ENCODE measurements at places on chromosomes 2 and 18.

DNA sequence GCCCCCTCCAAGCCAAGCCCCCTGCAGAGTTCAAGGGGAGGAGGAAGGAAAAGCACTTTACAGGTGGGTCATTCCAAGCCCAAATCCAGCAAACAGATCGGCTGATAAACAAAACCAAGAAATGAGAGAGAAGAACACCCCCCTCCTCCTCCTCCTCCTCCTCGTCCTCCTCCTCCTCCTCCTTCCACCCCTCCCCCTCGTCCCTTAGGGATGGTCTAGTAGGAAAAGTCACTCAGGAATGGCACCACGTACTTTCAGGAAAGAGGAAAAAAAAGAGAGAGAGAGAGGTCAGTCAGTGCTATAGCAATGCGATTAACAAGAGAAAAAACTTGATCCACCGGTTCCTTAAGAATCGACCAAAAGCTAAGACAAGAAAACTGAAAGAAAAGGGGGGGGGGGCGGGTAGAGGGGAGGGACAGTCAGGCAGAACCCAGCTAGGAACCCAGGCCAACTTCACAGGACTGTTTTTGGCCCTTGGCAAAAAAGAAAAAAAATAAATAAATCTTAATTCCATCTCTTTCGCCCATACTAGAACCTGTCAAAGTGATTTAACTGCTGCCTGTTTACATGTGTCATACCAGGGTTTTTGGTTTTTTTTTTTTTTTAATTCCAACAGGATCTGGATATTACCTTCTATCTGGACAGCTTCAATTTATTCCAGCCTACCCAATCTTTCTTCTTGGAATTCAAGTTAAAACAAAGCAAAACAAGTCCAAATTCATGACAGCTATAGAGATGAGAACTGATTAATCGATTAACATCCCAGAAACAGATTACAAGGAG lies 906 bp downstream of the IKZF2 start:
- no peak for DNase-seq

DNA sequence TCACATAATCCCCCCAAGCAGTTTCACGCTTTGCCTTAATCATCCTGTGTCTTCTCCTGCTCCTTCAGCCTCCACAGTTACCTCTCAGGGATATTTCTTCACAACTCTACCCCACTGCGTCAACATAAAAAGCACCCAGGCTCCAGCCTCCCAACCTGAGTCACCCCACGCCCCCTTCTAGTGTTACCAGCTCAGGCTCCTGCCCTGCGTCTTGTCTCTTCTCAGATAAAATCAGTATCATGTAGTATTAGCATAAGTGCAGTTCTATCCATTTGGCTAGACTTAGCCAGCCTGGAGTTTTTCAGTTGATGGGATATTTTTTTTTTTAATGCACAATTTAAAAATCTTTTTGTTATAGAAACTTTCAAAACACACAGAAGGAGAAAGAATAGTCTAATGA lies 9.6 kb upstream of the PELI1 start:
- no peak for DNase-seq

DNA sequence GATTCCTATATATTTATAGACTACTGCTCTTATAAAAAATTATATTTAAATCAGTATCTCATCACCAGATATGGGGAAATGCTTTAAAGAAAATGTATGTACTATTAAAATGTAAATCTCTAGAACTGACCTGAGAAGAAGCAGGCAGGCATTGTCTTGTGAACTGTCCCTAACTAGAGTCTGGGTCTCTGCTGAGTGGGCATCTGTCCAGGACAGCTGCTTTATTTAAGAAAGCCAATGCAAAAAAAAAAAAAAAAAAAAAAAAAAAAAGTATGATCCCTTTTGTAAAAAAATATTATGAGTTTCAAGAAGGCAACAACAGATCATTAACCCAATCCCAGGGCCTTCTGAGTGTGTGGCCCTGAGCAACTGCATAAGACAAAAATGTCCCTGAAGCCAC lies 66.0 kb downstream of the PAX3 start:
- no peak for DNase-seq

- DNase-seq: no peak
Measured at GRCh38 chr18:29644276-29644675, 1398.3 kb downstream of the DSC3 start.

DNA sequence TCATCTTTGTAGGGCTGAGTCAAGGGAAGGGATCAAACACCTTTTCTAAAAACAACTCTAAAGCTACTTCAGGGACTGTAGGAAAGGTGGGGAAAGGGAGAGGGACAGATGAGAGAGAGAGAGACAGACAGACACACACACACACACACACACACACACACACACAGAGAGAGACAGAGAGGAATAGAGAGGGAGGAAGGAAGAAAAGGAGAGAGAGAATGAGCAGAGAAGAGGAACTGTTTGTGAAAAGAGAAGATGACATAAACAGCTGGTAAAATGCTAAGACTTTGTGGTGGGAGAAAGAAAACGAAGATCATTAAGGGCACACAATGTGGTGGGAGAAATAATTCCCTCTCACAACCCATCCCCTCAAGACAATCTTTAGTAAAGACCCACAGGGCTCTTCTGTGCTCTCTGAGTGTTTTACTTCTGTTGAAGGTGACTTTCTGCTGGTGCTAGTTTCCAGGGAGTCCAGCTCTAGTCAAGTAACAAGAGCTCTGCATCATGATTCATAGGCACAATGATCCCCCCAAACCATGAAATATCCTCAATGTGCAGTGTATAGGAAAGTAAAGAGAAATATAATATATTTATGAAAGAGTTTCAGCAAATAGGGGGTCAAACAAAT lies 77.2 kb upstream of the STK17B start:
- no peak for DNase-seq

DNA sequence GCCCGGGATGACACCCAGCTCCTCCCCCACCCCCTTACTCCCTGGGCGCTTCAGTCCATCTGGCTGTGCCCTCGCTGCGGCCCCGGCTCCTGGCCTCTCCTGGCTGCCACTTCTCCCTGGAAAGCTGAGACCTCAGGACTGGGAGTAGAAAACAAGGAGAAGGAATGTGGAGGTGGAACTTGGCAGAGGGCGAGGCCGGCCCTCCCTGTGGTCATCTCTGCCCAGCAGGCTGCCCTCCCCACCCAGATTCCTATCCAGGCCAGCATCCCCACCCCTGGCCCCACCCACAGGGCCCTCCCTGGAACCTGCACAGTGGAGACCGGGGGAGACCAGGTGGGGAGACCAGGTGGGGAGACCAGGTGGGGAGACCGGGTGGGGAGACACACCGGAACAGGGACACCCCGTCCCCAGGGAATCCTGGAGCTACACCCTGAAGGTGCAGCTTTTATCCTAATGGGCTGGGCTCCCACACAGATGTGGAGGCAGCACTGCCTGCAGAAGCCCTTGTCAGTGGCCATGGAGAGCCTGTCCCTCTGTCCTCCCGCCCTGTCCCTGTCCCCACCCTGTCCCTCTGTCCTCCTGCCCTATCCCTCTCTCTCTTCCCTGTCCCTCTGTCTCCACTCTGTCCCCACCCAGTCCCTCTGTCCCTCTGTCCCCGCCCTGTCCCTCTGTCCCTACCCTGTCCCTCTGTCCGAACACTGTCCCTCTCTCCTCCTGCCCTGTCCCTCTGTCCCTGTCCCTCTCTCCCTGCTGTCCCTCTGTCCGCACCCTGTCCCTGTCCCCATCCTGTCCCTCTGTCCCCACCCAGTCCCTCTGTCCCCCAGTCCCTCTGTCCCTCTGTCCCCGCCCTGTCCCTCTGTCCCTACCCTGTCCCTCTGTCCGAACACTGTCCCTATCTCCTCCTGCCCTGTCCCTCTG lies 157.1 kb downstream of the PXDN start:
- peak; percentile 38 for DNase-seq

- DNase-seq: no peak
Measured at GRCh38 chr2:130843321-130843985, 6.7 kb downstream of the ARHGEF4 start.

- DNase-seq: no peak
Measured at GRCh38 chr2:210288408-210288807, 26.6 kb downstream of the MYL1 start.

- DNase-seq: no peak
Measured at GRCh38 chr18:78393086-78393862, 586.3 kb upstream of the SALL3 start.

GRCh38 chr18:25985707-25986394 lies 104.6 kb downstream of the SS18 start:
- no peak for DNase-seq

DNA sequence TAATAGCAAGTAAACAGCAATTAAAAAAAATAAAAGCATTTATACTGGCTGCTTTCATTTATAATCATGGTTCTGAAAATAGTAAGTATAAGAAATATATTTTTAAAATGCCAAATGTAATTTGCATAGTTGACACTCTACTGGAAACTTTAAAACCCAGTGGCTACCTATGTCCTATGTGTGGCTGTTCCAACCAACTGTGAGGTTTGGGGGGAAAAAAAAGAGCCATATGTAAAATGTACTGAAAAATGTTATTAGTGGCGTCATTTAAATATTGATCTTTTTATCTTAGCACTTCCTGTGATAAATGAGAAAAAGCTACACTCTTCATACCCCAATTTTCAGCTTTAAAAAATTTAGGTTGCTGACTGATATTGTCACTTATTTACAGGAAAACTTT lies 270.7 kb downstream of the TCF4 start:
- no peak for DNase-seq

GRCh38 chr2:236503100-236503499 lies 66.5 kb upstream of the ACKR3 start:
- DNase-seq: no peak

- DNase-seq: no peak
Measured at GRCh38 chr2:219078951-219079350, 18.2 kb upstream of the IHH start.

GRCh38 chr2:48724278-48724677 lies 31.2 kb downstream of the LHCGR start:
- DNase-seq: no peak

- no peak for DNase-seq
Measured at GRCh38 chr18:5669585-5669984, 125.8 kb upstream of the EPB41L3 start.

- DNase-seq: no peak
Measured at GRCh38 chr2:30691948-30692828, 115.1 kb downstream of the CAPN13 start.

- DNase-seq: no peak
Measured at GRCh38 chr18:50199921-50200320, 5.0 kb upstream of the MYO5B start.

DNA sequence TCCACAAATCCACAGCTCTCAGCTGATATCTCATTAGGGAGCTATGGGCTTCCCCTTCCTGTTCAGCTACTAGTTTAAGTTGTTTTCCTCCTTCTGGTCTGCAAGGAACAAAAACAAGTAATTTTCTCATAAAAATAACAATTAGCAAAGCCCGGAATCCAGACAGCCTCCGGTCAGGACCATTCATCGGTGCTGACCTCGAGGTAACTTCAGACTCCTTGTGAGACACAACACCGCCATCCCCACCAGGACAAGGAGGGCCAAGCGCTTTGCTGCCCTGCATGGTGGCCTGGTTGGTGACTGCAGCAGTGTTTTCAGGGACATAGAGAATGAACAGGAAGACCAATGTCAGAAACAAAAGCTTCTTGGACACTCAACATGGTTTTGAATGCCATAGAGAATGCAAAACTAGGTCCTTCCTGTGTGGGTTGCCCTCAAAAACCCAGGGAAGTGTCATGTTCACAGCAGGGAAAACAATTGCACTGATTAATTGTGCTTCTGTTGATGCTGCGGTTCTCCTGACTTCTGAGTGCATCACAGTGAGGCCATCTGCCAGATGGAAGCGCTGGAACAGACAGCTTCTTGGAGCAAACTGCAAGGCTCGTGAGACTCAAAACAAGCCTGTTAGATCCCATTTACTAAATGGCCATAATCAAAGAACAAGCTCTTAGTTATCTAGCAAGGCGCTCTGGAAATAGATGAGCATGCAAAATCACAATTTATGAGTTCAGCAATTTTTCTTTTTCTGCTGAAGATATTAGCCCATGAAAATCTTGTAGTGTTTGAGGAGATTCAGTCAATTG lies 77.1 kb downstream of the HS1BP3 start:
- no peak for DNase-seq

DNA sequence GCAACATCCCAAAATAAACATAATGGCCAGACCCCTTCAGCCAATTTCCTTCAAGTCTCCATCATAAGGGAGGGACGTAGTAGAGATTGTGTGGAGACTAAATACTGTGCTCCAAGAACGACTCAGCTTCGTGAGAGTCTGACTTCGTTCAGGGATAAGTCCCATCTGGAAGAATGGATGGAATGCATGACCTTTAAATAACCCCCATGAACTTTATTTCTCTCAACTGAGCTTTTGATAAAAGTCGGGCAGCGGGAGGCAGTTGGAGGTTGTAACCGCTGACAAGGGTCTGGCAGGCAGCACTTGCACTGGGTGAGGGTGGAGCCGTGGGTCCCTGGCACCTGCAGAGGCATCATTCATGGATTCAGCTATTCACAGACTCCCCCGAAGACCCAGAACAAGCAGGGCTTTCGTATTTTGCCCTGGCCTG lies 115.9 kb downstream of the ZFP36L2 start:
- no peak for DNase-seq

- no peak for DNase-seq
Measured at GRCh38 chr2:196322973-196323810, 151.8 kb upstream of the STK17B start.

DNA sequence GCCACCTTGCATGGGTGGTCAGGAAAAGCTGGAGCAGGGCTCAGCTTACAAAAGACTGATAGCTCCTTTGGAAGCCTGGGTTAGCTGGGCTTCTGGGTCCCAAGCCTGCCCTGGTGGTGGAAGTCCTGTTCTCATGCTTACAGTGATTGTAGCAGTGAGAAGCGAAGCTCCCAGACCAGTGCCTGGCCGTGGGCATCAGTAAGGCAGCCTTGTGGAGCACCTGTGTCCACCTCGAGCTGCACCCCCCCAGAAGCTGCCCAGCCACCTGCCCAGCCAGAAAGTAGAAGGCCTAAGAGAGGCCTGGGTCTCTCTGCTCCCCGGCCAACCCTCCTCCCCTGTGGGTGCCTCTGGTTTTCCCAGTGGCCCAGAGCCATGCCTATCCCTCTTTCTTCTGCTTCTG lies 10.5 kb downstream of the GLI2 start:
- DNase-seq: peak; percentile 56

DNA sequence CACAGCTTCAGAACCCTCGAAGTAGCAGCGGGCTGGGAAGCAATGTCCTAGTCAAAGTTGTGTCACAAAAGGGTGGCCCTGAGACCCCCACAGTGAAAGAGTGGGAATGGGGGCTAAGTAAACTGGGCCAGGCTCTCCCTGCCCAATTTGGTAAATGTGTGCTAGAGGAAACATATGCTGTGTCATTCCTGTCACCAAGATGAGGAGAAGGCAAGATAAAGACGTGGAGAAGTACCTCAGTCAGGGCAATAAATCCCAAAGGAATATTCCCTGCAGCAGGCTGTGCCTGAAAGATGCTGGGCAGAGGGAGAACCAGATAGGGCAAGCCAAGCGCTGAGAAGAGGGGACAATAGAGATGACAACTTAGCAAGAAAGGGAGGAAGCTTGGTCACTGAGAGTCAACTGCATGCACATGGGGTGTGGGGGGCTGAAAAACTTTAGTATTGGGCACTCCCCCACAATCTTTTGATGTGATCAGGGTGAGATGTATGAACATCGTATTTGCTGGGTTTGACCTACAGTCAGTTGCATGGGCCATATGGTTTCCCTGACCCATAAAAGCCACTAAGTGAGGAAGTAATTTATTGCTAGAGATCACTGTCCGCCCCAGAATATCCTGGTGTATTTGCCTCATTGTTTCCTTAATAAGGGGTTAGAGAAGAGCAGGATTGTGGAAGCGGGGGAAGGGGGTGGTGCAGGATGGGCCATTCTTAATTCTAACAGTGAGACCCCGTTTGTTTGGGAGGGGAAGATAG lies 49.9 kb upstream of the CXCR4 start:
- no peak for DNase-seq

Measured in coronary artery (tissue), 2 donors.